ENCODE measurements at places on chromosomes 2 and 18.

DNA sequence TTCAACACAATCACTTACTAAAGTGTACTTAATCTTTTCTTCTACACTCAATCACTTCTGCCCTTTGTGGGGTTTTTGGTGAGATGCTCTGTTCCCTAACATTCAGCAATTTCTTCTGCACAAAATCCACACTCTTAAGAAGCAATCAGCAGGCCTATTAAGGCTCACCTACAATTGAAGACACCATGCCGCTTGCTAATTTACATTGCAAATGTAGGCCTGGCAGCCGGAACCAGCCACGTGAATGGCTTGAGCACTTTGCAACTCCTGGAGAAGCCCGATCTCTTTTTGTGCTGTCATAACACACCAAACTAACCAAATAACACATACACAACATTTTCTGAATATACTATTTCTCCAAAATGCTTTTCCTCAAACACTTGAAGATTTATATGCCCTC lies 66.3 kb downstream of the NYAP2 start:
- DNase-seq, result no peak

DNA sequence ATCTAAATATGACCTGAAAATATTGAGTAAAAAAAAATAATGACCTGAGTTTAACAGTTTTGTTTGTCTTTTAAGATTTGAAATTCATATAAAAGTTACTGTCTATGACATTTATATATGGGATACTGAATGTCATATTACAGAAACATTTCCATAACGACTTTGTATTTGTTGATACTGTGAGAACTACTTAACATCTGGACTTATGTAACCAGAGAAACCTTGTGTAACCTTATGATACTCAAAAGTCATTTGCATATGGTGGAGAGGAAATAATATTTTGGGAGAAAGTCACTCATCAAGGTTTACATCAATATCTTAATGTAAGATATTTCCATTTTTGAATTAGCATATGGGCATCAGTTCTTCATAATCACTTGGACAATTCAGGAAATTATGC lies 12.6 kb downstream of the MFSD6 start:
- DNase-seq, result no peak

- peak; percentile 0 for DNase-seq
These were observed 572.7 kb upstream of the SALL3 start for GRCh38 chr18:78406743-78407465.

- peak; percentile 61 for DNase-seq
These were observed 1.0 kb downstream of the PLEKHB2 start for GRCh38 chr2:131105950-131106801.

DNA sequence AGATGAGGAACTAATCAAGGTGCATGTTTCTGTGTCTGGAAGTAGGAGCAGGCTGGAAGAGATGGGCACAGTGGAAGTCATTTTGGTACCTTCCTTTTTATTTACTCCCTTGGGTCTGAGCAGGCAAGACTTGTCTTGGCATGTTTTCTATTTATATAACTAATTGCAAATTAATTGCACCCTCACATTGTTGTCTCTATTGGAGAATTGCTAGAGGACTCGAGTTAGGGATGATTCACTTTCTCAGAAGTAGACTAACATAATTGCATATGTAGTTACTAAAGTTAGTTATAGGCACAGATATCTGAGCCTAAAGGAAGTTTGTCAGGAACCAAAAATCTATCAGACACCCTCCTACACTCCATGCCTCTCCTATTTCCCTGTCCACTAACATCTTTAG lies 92.8 kb upstream of the NRP2 start:
- DNase-seq, result no peak

GRCh38 chr2:39150890-39151497 lies 30.1 kb upstream of the SOS1 start:
- no peak for DNase-seq

GRCh38 chr2:5729416-5729815 lies 37.2 kb downstream of the SOX11 start:
- DNase-seq, result no peak

- DNase-seq, result no peak
These were observed 207.0 kb upstream of the RAB12 start for GRCh38 chr18:8402237-8402636.

- DNase-seq, result no peak
These were observed 103.6 kb upstream of the RMP24 start for GRCh38 chr18:35868915-35869314.

DNA sequence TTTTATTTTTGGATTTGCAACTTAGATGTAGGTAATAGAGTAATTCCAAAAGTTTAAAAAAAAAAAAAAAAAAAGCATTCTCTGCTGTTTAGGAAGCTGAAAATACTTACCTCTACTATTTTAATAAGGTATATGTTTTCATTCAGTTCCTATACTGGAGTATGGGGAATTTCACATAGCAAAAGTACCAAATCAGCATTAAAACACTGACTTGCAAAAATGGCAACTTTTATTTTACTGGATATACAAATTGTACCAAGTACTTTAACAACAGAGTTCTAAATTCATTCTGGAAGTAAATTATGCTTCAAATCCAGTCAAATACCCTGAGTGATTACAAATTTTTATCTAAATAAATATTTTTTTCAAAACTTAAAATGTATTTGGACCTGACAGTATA lies 76.7 kb downstream of the TCF4 start:
- no peak for DNase-seq

GRCh38 chr2:133322909-133323308 lies 245.4 kb downstream of the NCKAP5 start:
- no peak for DNase-seq

DNA sequence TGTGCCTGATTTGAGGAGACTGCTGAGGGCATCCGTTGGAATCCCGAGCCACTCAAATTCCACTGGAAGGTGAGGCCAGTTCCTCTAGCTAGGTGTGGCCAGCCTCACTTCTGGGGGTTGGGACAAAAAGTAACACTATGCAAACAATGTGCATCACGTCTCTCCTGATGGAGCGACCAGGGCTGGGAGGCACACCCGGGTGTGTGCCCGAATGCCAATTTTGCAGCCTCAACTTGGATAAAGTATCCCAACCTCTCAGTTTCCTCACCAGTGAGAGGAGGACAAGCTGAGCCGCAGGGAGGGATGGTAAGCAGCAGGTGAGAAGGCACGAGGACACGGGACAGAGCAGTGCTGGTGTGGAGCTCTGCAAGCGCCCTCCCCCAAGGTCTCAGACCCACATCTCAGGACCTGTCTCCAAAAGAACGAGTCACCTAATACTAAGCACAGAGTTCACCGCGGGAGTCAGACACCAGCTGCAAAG lies 218.3 kb downstream of the HAUS1 start:
- no peak for DNase-seq

- DNase-seq, result no peak
These were observed 248.7 kb downstream of the RNF152 start for GRCh38 chr18:61643884-61644647.

DNA sequence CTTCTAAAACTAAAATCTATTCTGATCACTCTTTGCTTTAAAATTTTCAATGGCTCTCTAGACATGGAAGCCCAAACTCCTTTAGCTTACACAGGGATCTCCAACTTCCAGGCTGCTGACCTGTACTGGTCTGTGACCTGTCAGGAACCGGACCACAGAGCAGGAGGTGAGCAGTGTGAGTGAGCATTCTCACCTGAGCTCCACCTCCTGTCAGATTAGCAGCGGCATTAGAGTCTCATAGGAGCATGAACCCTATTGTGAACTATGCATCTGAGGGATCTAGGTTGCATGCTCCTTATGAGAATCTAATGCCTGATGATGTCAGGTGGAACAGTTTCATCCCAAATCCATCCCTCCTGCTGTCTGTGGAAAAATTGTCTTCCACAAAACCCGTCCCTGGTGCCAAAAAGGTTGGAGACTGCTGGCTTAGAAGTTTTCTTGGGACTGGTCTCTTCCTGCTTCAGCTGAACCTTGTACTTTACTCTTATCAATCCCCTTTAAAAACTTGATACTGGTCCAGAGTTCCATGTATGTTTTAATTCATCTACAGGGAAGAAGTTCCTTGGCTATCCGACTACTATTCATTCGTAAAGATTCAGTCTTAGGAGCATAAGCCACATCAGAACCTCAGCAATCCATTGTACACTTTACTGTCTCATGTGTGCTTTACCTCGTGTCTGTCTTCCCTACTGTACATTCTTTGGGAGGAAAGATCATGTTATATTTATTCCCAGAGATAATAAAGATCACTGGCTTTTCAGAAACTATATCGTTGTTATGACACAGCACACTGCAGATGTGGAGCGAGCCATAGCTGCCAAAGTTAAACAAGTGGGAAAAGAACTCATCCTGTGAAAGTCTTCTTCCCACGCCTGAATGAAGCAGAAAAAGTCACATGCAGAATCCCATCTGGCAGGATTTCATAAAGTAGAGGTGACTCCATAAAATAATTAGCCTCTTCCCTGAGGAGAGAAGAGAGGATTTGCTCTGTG lies 183.8 kb downstream of the LRATD1 start:
- no peak for DNase-seq

GRCh38 chr2:96831679-96832078 lies 12.1 kb downstream of the ANKRD23 start:
- no peak for DNase-seq

DNA sequence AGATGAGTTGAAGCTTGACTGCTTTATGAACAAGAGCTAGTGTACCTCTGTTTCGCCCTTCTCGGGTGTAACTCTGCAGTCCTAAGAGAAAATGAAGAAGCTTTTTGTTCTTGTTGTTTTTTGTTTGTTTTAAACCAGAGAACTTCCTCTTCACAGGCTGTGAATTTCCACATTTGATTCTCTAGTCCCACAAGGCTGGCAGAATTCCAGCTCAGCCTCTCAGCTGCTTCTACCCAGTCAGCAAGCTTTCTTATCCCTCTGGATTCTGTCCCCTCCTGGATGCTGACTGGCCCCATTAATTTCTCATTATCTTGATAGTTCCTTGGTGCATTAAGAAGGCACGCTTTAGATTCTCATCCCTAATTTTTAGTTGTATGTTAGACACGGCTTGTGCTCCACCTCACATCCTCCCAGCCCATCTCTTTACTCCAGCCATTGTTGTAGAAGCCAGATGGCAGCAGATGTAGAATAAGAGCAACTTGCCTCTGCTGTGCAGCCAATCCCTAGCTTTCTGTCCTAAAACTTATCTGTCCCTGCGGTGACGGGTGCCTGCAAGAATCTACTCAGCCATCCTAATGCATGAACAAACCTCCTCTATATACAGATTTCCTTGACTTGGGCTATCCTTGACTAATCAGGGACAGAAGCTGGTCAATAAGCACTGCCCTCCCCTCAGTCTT lies 12.3 kb upstream of the RESP18 start:
- no peak for DNase-seq

- DNase-seq, result no peak
These were observed 12.3 kb downstream of the FBLN7 start for GRCh38 chr2:112150447-112150846.

GRCh38 chr18:4125627-4126230 lies 329.4 kb downstream of the DLGAP1 start:
- DNase-seq, result no peak

GRCh38 chr2:189522435-189523151 lies 58.0 kb downstream of the SLC40A1 start:
- DNase-seq, result no peak

DNA sequence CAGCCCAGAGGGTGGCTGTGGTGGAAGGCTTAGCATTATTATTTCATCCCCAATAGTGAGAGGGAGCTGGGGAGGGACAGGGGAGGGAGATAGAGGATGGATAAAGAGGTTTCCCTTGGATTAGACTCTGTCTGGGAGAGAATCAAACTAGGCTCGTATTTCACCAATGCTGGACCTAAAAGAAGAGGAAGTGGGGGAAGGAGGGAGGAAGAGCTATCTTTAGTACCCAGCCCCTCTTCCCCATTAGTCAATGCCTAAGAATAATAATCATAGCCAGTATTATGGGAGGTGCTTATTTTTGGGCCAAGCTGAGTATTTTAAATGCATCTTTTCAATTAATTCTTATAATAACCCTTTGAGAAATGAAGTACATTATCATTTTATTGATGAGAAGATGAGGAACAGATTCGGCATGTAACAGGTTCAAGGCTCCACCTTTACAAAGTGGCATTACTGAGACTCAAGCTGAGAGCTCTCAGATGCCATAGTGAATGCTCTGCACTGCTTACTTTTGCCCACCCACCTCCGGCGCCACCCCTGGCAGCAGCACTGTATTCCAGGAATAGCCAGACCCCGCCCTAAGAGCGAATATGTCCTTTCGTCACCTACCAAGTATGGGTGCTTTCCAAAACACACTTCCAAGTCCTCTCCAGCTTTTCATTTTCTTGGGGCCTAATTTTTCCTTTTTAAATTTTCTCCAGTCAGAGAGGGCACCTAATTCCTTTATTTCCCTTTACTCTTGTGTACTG lies 21.0 kb downstream of the PAX8 start:
- no peak for DNase-seq

DNA sequence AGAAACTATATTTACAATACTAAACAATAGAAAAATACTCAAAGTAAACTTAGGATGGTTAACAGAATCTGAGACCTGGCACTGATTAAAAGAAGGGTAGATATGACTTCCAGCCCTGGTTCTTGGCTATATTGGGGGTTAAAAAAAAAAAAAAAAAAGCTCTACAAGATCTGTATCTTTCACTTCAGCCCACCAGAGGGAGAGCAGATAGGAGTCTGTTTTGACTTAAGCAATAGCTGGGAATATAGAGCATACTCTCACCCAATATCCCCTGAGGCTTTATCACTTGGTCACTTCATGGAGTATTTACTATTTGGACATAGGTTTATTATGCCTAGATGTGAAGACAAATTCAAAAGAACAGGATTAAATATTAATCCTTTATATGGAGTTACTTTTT lies 598.9 kb upstream of the LINC00305 start:
- DNase-seq, result no peak

GRCh38 chr2:170298115-170298514 lies 120.2 kb downstream of the MYO3B start:
- no peak for DNase-seq

- DNase-seq, result peak; percentile 29
These were observed 8.4 kb upstream of the SP9 start for GRCh38 chr2:174326161-174327020.

DNA sequence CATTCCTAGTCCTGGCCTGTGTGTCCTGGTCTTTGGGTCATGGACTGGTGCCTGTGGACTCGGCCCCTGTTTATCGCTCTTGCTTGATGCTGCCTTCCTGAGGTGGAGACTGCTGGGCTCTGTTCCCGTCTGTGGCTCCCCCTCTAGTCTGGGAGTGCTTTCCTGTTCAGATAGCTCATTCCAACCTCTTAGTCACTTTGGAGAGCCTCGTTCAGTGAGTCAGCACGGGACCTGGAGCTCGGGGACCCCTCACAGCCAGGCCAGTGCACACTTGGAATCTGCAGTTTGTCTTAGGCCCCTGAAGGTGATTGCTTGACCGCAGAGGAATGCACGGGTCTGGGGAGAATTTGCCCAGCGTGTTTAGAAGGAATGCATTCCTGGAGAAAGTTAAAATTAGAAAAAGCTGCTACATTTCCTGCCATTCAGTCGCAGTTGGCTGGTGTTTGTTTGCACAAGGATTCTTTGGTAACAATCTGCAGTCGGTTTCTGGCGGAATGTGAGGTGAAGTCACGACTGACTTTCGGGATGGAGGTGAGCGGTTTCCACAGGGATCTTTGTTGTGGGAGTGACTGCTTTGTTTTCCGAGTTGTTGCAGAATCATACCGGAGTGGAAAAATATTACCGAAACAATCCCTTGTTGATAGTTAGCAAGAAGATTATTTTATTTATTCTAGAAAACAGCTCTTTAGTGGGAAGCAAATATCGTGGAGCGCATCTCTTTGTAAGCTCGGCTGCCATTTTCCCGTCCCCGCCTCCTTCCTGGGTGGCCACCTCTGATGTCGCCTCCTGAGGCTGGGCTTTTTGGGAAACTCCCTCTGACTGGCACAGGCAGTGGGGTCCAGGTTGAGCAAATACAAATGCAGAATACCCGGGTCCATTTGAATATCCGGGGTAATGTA lies 29.6 kb downstream of the SH3BP4 start:
- no peak for DNase-seq
